Activated CD4-positive, CD25-positive, alpha-beta regulatory T cell (primary cell): ENCODE measurements at places on chromosomes 1 and 21.

GRCh38 chr1:237884237-237884636 is 6.5 kb downstream of the ZP4 start:
- DNase-seq, result no peak

GRCh38 chr1:165444897-165445370 is at the start of gene RXRG:
Gene RXRG (minus strand): TSS chr1:165445126. CDS start chr1:165444893, 233 bp downstream.
- DNase-seq, result no peak

DNA sequence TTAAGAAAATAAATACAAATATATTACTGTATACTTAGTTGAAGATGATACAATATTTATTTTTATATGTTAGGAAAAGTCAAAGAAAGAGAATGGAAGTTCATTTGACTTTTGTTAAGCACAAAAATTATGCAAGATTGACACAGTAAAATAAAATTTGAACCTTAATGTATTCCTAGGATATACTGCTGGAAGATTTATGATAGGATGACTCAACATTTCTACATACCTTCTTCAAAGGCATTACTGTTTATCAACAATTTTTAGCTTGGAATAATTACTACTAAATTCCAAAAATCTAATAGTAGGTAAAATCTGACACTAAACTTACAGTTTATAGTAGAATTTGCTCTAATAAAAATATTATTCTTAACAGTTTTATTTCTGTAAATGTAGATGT is 257.3 kb upstream of the ADAMTS5 start:
- no peak for DNase-seq

DNA sequence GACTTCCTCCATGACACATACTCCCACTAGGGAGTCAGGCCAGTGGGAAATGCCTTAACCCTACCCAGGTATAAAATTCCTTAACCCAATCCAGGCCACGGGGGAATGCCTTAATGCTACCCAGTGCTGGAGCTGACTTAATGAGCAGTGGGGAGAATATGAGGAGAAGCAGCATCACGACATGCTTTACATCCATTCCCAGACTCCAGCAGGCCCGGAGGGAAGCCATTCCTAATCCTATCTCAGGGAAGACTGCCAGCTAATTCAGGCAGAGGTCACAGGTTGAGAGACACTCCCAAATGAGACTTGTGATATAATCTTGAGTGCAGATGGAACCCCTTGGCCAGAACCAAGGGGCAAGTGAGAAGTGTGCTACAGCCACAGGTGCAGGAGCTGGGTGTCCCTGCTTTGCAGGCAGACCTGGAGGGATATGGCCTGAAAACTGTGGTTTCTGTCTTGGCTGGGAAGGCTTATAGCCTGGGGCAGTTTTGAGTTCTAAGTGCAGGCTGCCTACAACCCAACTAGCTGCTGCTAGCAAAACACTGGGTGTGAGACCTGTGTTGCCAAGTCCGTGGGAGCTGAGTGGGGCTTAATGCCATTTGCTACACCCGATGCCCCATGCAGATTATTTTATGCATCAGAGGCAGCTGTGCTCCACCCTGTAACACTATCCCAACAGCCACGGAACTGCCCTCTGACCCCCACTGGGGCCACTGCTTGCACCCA is 45.1 kb upstream of the GUCA2A start:
- no peak for DNase-seq

GRCh38 chr1:166145499-166145898 is 21.3 kb downstream of the FAM78B start:
- DNase-seq, result no peak

- DNase-seq, result no peak
These were observed 14.7 kb upstream of the KIRREL1 start for GRCh38 chr1:157978586-157979403.

DNA sequence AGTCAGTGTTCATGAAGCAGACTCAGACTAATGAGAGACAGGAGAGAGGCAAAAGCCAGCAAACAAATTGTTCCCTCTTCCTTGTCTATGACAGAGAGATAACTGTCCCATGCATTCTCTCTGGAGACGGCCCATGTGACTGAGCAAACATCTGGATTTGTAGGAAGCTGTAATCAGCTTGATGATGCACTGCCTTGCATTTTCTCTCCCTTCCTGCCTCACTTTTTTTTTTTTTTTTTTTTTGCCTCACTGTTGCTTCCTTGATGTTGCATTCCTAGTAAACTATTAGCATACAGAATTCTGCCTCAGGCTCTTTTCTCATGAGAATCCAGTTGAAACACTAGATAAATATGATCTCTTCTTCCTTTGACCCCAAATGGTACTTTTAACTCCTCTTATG is 134.5 kb downstream of the HHIPL2 start:
- no peak for DNase-seq

DNA sequence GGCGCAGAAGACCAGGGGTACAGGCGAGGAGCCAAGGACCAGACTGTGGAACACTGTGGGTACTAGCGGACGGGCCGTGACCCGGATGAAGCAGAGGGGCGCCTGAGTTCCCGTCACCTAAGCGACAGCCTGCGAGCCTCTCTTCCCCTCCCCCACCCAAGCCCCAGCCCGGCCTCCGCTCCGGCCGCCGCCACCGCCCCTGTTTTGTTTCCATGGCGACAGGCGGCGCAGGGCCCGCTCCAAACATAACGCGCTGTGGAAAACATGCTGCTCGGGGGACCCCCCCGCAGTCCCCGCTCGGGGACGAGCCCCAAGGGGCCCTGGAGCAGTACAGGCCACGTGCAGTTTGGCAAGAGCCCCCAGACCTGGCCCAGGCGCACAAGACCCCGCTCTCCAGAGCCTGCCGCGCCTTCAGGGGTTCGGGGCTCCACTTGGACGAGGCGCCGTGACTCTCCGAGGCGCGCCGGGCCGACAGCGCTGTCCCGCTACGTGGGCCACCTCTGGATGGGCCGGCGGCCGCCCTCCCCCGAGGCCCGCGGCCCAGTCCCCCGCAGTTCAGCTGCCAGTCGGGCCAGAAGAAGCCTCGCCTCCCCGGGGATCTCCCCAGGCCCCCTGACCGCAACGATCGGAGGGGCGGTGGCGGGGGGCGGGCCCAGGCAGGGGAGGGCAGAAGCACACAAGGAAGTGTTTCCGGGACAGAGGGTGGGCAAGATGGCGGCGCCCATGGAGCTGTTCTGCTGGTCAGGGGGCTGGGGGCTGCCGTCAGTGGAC is at the start of gene MTX1:
MTX1 (plus strand) TSS at position 155 of the 771 bp plus-strand sequence; CDS start at position 265, 110 bp downstream.
- DNase-seq, result peak; percentile 74

- DNase-seq, result no peak
These were observed 9.3 kb downstream of the MIER1 start for GRCh38 chr1:66933887-66934700.

DNA sequence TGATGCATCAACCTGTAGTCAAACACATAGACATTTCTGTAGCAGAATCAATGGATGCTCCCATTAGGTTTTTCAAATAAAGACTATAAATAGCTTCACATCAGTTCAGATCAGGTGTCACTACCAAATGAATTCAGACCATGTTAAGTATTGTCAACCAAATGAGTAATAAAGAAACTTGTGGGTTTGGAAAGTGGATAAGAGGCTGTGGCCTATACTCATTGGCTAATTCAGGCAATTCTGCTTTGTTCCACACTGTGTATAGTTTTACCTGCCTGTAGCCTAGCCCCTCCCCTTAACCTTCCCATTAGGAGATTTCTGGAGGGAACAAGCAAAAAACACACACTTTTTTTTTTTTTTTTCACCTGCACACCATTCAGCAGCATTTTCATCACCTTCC is 321.2 kb downstream of the HLX start:
- DNase-seq, result no peak

- DNase-seq, result no peak
These were observed 172.2 kb upstream of the IRF2BP2 start for GRCh38 chr1:234782105-234782751.

GRCh38 chr1:243397613-243398321 is 141.9 kb downstream of the SDCCAG8 start:
- DNase-seq, result no peak

DNA sequence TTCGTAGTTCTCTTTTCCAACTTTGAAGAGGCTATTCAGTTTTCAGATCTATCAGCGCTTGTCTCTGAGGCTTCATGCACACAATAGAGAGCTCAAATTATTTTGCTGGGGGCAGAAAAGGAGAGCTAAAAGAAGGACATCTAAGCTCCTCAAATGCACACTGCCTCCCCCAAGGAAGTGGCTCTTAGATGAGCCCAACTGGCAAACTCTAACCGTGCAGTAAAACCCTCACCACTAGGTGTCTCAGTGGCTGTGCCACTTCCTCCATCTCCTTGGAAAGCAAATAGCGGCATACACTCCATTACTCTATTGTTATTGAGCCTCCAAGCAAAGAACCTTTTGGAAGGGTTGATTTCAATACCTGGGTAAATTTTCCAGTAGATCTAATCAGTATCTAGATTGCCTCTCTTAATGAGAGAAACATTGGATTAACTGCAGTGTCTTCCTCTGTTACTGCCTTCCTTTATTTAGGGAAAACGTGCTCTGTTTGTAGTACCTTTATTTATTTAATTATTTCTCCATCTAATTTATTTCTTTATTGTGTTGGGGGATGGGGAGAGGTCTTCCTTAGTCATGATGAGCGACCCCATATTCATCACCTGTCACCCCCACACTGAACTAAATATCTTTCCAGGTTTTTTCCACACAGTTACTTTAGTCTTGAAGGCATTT is 9.2 kb upstream of the SFPQ start:
- DNase-seq, result peak; percentile 22

DNA sequence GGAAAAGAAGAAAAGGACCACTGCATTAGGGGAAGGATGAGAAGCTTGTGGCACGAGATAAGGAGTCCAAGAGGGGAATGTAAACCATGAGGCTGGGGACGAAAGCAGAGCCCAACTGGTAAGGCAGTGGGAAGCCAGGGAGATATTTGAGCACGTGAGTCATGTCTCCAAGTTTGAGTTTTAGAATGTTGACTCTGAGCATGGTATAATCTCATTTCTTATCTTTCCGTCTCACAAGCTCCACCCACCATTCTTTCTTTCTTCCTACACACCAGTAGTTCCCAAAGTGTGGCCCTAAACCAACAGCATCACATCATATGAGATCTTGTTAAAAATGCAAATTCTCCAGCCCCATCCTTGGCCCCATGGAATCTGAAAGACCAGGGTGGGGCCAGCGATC is 145.3 kb downstream of the PLPP3 start:
- no peak for DNase-seq

DNA sequence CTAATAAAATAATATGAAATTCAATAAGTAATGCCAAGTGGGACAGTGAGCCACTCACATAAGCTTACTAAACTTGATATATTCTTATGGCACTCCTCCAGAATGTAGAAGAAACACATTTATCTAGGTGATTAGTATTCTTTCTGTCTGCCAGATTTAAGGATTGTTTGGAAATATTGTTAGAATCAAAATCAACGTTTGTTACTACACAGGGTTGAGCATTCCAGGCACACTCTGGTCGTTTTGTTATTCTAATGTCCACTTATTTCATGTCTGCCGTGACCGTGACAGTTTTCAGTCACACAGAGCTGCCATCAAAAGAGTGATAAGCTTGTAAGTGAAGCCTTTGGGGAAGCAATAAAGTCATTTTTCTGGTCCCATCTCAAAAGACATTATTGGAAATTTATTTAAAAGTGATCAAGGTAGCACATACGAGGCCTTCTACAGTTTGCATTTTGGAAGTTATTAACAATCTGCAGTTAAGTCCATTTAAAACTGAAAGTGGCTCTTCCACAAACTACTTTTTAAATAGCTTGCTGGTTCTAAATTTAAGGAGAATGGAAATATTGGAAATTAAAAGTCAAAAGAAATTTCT is 38.0 kb downstream of the NFIA start:
- no peak for DNase-seq

GRCh38 chr21:41964171-41964570 is 10.4 kb upstream of the C2CD2 start:
- no peak for DNase-seq
